ENCODE measurements at places on chromosomes 16 and 17.

DNA sequence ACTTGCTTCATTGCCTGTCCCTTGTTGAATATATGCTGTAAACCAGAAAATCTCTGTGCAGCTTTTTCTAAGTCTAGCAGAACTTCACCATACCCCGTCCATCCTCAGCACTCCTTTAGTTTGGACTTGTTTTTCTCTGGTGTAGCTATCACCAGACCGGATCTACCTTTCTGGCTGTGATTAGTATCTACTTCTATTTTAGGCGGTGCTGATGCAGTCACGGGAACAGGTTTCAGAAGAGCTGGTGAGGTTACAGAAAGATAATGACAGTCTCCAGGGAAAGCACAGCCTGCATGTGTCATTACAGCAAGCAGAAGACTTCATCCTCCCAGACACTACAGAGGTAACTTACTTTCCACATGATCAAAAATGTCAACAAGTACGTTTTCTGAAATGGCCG is 46.4 kb downstream of the NUP88 start:
- no peak for DNase-seq

DNA sequence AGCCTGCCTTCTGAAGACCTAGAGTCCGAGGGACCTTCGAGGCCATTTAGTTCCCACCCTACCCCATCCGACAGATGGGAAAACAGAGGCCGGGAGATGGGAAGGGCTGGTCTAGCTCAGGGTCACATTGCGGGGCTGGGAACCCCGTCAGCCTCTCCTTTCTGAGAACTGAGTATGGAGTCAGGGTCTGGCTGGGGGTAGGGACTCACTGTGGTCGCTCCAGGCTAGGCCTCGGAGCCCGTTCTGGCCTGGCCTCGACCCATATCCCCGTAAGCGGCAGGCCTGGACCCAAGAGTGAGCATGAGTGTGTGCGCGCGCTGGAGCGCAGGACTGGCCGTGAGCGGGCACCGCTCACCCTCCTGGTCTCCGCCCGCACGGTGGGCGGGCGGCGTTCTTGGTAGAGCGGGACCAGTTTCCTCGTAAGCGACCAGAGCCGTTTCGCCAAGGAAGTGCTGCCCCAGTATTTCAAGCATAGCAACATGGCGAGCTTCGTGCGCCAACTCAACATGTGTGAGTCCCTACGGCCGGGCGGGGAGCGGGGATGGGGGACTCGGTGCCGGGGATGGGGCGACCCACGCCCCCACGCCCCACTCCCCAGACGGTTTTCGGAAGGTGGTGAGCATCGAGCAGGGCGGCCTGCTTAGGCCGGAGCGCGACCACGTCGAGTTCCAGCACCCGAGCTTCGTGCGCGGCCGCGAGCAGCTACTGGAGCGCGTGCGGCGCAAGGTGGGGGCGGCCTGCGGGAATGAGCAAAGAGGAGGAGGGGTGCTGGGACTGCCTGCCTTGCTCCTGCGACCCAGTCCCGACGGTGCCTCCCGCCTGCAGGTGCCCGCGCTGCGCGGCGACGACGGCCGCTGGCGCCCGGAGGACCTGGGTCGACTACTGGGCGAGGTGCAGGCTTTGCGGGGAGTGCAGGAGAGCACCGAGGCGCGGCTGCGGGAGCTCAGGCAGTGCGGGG is 855 bp downstream of the HSF4 start:
- DNase-seq: no peak

GRCh38 chr16:28983644-28984043 is 1.2 kb upstream of the LAT start:
- DNase-seq: no peak

DNA sequence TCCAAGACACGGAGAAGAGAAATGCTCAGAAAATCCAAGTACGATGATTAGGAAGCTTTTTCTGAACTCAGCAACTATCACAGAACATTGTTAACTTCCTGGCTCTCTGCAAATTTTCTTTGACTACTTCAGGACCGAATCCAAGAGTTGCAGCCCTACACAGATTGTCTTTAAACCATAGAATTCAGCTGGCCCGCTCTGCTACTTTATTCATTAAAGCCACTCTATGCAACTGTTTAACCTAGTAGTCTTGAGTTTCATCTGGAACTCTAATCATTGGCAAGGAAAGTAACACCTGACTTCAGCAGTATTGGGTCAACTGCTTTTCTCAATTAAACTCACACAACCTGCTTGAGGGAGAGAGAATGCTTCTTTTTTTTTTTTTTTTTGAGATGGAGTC is 210.1 kb downstream of the SLC39A11 start:
- no peak for DNase-seq

GRCh38 chr17:2982854-2983253 is 80.6 kb downstream of the OR1D5 start:
- no peak for DNase-seq

DNA sequence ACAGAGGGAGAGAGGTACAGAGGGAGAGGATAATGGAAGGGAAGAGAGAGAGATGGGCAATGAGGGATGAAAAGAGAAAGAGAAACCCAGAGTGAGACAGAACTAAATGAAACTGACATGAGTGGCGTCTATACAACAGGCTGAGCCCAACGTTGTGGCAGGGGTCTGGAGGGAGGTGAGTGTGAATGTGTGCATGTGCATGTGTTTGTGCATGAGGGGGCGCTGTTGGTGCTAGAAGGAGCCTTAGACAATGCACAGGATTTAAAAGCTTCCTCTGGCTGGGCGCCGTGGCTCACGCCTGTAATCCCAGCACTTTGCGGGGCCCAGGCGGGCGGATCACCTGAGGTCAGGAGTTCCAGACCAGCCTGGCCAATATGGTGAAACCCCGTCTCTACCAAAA is 454.8 kb upstream of the CDH11 start:
- DNase-seq: no peak

DNA sequence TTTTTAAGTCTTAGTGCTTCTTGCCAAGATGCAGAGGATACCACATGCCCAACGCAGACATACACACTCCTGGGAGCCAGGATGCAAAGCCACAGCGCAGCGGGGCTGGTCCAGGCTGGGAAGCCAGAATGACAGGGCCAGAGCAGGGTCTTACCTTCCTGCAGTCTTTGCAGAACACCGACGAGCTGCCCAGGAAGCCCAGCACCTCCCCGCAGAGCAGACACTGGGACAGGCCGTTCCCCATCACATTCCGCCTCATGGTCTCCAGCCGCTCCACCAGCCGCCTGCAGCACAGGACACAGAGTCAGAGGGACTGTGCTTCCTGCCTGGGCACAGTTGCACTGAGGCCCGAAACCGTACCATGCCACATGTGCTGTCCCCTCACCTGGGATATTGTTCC is 33.3 kb downstream of the RPH3AL start:
- DNase-seq: no peak

GRCh38 chr16:17270683-17271109 is 200.1 kb downstream of the XYLT1 start:
- no peak for DNase-seq

- DNase-seq: no peak
Measured at GRCh38 chr17:49612726-49613125, 37.1 kb downstream of the NXPH3 start.

GRCh38 chr17:10031127-10031526 is 126.1 kb upstream of the RCVRN start:
- DNase-seq: no peak

DNA sequence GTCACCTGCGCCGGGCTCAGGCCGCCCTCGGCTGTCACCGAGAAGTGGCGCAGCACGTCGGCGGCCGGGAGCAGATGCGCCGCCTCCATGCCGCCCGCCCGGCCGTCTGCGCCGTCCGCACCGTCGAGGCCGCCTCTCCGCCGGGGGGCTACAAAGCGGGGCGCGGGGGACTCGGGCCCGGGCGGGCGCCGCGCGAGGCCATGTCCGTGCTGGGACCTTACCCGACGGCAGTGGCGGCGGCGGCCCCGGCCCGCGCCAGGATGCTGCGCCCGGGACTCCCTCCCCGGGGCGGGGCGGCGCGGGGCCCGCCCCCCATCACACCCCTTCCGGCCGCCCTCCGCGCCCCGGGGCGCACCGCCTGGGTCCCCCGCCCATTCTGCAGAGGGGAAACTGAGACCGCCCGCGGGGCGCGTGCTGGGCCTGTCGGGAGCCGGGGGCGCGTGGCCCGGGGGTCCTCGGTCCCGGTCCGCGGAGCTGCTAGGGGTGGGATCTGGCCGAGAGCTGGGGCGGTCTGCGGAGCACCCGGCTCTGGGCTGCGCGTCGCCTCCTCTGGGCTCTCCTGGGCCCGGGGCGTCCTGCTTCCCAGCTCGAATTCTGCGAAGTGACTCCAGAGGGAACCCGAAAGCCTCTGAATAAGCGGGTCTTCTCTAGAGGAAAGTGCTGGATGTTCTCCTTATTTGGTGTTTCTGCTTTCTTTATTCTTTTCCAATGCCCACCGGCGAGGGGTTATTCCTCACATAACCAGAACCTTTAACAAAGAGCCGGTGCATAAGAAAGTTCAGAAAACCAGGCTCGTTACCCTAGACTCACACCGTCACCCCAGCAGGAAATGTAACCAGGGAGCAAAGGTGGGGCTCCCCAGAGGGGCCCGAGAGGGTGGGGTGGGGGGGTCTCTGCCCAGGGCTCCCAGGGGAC is at the start of gene ATP2A3:
TSS of gene ATP2A3 (minus strand) at position 235 of the 915 bp plus-strand sequence. CDS start at position 89, 146 bp downstream.
- peak; percentile 29 for DNase-seq

- no peak for DNase-seq
Measured at GRCh38 chr17:52986056-52986662, 827.6 kb upstream of the CA10 start.

- DNase-seq: peak; percentile 12
Measured at GRCh38 chr16:85245307-85246172, 133.3 kb upstream of the CIBAR2 start.

DNA sequence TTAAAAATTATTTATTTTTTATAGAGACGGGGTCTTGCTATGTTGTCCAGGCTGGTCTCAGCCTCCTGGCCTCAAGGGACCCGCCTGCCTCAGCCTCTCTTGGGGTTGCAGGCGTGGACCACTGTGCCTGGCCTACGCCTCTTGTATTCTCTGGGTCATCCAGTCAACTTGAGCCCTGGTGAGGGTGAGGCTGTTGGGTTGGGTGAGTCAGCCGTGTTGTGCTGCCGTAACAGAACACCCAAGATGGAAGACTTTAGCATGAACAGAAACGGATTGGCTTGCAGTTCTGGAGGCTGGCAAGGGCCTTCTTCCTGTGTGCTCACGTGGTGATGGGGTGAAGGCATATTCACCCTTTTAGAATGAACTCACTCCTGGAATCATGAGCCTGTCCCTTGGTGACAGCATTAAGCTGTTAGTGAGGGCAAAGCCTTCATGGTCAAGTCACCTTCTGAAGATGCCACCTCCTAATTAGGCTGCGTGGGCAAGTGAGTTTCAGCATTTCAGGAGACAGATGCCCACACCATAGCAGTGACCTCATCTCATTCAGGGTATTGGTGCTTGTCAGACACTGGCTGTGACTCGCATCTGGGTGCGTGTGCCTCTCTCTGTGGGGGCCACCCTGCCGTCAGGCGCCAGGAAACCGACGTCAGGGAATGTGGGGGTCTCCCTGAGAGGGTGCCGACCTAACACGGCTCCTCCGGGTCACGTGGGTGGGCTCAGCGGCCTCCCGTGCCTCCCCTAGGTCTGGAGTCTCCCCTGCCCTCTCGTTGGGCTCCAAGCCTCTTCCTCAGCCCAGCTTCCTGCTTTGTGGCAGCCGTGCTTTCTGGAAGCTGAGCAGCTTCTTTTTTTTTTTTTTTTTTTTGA is 49.8 kb downstream of the WDR45B start:
- no peak for DNase-seq

- DNase-seq: no peak
Measured at GRCh38 chr17:15740570-15741120, 8.6 kb downstream of the TBC1D26 start.

DNA sequence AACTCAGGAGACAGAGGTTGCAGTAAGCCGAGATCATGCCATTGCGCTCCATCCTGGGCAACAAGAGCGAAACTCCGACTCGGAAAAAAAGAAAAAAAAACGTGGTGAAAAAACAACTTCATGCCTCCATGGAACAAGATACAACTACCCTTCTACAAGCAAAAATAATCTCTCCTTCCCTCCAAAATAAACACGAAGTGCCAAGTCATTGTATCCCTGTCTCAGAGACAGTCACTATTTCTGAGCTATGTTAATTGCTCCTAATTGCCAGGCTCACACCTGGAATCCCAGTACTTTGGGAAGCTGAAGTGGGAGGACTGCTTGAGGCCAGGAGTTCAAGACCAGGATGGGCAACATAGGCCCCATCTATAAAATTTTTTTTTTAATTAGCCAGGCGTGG is 19.0 kb upstream of the SLC16A5 start:
- no peak for DNase-seq
